Bronchial epithelial cell (primary cell): ENCODE measurements at places on chromosomes 16 and 17.

DNA sequence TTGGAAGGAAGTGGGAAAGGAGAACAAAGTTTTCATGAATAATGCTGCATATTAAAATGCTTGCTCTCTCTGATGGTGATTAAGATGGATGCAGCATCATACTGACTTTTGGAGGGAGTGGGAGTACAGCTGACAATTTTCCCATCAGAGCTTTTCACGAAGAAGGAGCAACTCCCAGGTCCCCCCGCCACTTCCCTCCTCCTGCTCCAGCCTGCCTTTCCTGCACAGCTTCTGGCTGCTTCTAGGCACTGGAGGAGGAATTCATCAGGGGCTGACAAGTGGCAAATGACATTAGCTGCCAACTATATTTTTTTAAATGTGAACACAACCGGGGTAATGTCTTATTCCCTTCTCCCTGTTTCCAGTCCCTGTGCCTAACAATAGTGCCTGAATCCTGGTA, 477.9 kb downstream of the SHISA9 start:
- no peak for DNase-seq

DNA sequence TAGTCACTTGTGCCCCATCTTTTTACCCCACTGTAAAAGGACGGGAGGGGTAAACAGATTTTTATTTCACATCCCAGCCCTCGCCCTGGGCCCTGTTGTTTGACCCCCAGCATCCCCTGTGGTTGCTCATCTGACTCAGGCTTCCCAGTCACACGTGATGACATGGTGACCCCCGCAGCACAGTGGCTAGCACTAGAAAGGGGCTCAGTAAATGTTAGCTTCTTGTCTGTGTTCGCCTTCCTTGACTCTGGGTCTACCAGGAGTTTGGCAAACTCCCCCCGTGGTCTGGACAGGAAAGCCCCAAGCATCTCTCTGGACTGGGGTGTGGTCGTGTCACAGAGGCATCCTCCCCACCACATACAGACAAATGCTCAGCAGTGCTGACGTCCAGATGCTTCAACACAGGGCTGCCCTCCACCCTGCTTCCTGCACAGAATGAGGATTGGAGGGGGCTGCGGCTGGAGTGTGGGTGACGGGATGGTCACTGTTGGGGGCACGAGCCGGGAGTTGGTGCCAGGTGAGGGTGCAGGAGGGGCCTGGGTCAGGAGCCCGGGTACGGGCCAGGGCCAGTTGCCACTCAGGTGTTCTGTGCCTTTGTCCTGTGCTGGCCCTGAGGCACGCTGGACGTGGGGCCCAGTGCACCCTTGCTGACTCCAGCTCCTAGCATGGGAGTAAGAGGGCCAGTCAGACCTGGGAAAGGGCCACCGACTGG, 69.1 kb downstream of the METRNL start:
- DNase-seq: no peak

DNA sequence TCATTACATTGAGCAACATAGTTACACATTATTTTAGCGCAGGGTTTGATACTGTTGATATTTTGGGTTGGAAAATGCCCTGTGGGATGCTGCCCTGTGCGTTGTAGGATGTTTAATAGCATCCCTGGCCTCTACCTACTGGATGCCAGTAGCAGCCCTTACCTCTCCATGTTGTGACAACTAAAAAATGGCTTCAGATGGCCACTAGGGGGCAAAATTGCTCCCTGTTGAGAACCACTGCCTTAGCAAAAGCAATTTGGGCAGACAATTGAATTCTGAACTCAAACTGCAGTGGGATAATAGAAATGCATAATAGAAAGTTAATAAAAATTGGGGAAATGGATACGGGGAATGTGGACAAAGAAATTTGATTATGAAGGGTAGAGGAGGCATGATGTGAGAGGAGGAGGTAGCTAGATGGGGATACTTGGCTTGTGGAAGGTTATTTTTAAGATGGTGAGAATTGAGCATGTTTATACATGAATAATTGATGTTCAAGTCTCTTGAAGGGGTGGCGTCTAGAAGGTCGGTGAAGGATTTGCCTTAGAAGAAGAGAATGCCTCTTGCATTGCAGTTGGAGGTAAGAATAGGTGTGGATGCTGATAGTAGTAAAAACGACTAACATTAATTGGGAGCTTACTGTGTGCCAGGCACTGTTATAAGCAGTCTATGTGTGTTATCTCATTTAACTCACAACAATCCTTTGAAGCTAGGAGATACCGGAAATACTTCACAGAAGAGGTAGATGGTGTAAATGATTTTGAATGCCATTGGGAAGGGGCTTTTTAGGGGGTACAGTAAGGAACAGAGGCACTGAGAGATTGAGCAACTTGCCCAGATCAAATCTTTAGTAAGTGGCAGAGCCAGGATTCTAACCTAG, 19.0 kb downstream of the HEATR9 start:
- peak; percentile 59 for DNase-seq

GRCh38 chr16:29312835-29313558, 93.5 kb downstream of the NPIPB11 start:
- DNase-seq: no peak

GRCh38 chr16:1053121-1053521, 19.4 kb upstream of the SSTR5 start:
- no peak for DNase-seq

DNA sequence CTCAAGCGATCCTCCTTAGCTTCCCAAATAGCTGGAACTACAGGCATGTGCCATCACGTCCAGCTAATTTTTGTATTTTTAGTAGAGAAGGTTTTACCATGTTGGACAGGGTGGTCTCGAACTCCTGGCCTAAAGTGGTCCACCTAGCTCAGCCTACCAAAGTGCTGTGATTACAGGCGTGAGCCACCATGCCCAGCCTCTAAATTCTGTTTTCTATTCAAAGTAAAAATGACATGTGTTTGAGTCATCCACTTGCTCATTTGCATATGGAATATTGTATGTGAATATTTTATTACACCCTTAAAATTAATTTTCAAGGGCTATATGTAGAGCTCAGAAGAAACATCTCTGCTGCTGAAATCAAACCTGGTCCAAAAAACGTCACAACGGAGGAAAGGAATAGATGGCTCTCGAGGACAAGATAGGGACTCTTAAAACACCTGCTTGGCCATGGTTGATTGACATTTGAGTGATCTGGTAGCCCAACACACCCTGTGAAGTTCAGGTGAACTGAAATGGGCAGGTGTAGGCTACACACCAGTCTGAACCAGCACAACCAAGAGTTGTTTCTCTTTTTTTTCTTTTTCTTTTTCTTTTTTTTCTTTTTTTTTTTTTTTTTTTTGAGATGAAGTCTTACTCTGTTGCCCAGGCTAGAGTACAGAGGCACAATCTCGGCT, 51.1 kb downstream of the SF3B3 start:
- DNase-seq: peak; percentile 33

- DNase-seq: no peak
Observed at GRCh38 chr17:69581061-69581961, 166.8 kb downstream of the MAP2K6 start.

DNA sequence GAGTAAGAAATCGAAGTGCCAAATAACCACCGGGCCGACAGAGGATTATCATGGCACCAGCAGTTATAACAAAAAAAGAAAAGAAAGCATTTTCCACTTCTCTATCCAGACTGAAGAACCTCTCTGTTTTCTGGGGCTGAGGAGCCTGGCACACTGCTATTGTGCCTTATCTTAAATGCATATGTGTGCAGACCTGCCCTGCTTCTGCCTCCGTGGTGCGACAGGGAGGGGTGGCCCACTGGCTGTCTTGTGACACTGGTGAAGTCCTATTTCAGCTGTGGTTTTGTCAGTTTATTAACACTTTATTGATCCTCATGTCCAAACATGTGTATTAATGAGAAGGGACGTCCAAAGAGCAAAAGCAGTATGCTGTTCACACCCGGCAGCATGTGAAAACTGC, 55.4 kb downstream of the CDK5R1 start:
- no peak for DNase-seq
